ENCODE measurements at places on chromosomes 5 and 9. TPM values are rescaled to one million over a fixed set of nuclear protein-coding genes. Genes with fewer than 3 reads are reported as not detected.

The TTC1 gene
- 46.2 TPM for total RNA-seq

The CD72 gene
- 0.07 TPM for total RNA-seq

The PLCXD3 gene
- total RNA-seq, result 3.3 TPM

The GOLGA1 gene
- total RNA-seq, result 11.3 TPM

The HSDL2 gene
- 22.9 TPM for total RNA-seq

The SPACA9 gene
- 1.6 TPM for total RNA-seq

The PCDHA10 gene
- 0.07 TPM for total RNA-seq

The HK3 gene
- total RNA-seq, result 0.04 TPM

The SGCD gene
- total RNA-seq, result not detected

The ENTPD2 gene
- total RNA-seq, result not detected

The SLC25A2 gene
- 0.32 TPM for total RNA-seq

The GTF3C5 gene
- total RNA-seq, result 52.9 TPM

The PCDHGC5 gene
- total RNA-seq, result 0.53 TPM

The PIP5K1B gene
- 0.13 TPM for total RNA-seq

The RPL35 gene
- total RNA-seq, result 1,491 TPM

The MAST4 gene
- 36.3 TPM for total RNA-seq

The ARSK gene
- total RNA-seq, result 7.5 TPM

The LCN9 gene
- total RNA-seq, result not detected

The MARCOL gene
- not detected for total RNA-seq

The TMEM267 gene
- 9.8 TPM for total RNA-seq

The CA9 gene
- total RNA-seq, result 0.40 TPM

The PLEKHG4B gene
- total RNA-seq, result not detected

The DNAH5 gene
- total RNA-seq, result 0.49 TPM

The RMRP gene
- total RNA-seq, result 32,732 TPM

The NFIB gene
- total RNA-seq, result 85.5 TPM

The ZDHHC11B gene
- not detected for total RNA-seq

All from pulmonary artery endothelial cell (primary cell).